ENCODE measurements at places on chromosomes 6 and 20.

- DNase-seq, result no peak
Observed at GRCh38 chr6:42026540-42026939, 23.8 kb upstream of the TAF8 start.

DNA sequence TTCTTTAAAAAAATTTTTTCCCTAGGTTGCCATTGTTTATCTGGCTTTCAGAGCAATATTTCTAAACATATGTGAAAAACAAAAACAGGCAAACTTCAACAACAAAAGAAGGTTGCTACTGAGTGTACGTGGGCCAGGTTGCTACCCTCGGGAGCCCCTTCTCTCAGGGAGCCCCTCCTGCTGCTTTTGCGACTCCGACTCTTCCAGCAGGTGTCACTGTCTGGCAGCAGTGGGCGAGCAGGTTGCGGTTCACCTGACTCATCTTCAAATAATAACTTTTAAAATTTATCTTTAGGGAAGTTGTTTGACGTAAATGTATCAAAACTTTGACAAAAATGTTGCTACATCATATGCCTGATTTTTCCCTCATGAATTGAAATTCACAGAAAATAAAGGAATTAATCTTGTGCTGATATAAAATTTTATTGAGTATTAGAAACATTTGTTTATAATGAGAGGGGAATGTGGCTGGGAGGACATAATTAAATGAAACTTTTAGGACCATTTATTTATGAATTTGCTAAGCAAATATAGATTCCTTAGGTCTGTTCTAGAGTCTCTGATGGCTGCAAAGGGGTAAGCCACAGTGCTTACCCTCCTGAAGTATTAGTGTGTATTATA, 138.8 kb downstream of the HIVEP1 start:
- no peak for DNase-seq

- DNase-seq, result no peak
Observed at GRCh38 chr20:17845701-17846475, 122.7 kb downstream of the SNX5 start.

GRCh38 chr6:21999012-21999528, 297.8 kb downstream of the PRL start:
- no peak for DNase-seq

DNA sequence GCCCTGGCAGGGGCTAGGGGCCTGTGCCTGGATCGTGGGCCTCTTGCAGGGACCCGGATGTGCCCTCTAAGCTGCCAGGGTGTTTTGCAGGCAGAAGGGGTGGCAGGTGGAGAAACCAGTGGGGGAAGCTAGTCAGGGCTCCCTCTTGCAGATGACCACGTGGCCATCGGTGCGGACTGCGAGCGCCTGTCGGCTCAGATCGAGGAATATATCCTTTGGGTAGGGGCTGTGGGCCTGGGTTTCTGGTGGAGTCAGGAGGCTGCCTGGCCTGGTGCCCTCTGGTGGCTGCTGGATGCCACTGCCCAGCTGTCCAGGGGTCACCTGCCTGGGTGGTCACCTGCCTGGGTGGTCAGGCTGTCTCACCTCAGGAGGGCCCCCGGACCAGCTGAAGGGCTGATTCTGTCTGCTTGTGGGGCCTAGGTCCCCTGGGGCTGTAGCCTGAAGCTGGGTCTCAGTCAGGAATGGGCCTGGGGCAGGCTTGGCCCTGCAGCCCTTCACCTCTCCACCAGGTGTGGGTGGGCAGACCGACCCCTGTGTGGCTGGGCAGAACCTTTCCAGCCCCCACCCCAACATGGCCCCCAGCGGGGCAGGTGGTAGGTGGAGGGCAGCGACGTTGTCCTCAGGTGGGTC, 6.7 kb downstream of the TCEA2 start:
- no peak for DNase-seq

DNA sequence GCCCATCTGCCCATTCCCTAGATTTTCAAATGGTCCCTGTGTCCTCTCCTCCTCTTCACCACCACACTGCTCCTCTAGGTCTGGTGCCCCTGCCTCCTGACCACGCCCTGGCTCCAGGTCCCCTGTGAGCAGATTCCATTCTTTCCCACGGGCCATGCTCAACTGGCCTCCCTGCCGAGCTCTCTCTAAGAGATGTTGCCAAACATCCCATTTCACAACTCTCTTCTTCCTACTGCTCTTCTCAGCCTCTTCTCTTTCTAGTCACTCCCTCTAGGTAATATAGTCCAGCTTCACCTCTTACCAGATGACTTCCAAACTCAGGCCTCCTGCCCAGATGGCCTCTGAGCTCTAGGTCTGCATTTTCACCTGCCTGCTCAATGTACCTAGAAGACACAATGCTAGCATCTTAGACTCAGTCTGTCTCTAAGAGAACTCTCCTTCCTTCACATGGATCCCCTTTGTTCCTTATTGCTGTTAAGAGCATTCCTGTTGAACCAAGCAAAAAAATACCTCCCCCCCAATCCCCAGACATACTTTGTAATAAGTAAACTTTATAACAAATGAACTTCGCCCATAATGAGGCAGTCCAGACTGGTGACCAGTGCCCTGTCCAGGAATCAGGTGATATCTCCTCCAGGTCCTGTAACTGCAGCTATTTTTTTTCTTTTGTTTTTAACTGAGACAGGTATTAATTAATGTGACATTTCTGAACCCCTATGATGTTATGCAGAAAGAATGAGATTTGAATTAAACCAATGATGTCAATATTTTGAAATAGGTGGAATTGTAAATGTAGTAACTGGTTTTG, 79.0 kb downstream of the LYRM4 start:
- no peak for DNase-seq

DNA sequence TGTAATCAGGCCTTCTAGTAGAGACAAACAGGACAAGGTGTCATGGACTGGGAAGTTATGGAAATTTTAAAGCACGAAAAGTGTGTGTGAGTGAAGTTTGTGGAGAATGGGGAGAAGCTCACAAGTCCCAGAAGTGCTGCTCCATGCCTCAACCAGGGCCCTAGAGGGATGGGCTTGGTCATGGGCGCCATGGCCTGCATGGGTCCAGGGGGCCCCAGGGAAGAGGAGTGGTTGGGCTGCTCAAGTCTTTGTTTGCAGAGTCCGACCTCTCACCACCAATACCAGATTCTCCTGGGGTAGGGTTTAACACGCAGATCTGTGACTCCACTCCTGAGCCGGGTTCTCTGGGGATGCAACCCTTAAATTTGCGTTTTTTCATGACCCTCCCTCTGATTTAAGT, 88.4 kb downstream of the FAM120B start:
- DNase-seq, result no peak

- no peak for DNase-seq
Observed at GRCh38 chr6:30893001-30893591, 8.8 kb downstream of the DDR1 start.

DNA sequence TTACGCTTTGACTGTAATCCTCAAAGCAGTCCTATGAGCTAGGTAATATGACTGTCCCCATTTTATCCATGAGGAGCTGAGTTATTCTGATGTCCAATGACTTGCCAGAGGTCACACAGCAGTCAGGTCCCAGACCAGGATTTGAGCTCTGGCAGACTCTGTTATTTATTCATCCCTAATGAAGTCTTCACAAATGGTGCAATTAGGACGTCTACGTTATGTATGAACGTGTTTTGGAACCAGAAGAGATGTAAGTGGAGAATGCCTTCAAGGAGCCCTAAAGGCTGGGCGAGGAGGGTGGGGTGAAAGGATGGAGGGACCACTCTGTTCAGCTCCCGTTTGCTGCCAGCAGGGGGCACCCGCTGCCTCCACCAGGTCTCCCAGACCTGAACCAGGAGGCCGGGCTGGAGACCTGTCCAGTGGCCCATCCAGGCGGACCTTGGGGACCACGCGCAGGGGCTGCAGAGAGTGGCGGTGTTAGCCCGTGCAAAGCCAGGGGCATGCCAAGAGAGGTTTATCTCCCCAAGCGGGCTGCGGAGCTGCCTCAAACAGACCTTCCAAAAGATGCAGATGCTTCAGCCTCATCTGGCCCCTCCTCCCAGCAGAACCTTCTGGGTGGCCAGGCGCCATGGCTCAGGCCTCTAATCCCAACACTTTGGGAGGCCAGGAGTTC, 15.2 kb upstream of the ZNF335 start:
- DNase-seq, result no peak

- no peak for DNase-seq
Observed at GRCh38 chr20:3080939-3081388, 3.6 kb downstream of the AVP start.

- no peak for DNase-seq
Observed at GRCh38 chr20:20229595-20229994, 138.3 kb upstream of the INSM1 start.

GRCh38 chr6:116447496-116448011, 13.6 kb upstream of the CALHM6 start:
- DNase-seq, result peak; percentile 60

DNA sequence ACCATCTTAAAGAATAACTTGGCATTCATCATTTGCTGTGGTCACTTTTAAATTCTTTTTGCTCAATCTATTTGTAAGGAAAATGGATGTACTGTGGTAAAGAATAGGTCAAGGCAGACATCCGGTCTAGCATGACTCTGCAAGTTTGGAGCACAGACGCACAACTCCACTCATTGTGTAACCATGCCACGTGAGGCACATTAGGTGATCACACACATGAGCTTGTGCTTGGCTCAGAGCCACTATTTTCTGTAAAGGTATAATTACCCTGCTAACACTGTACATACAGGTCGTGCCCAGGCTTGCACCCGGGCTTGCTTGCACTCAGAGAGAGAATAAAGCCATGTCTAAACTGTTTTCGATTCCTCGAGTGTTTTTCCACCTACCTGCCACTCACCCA, 1289.1 kb upstream of the ADGRB3 start:
- DNase-seq, result no peak

GRCh38 chr6:107819964-107820337, 4.2 kb downstream of the SCML4 start:
- no peak for DNase-seq

DNA sequence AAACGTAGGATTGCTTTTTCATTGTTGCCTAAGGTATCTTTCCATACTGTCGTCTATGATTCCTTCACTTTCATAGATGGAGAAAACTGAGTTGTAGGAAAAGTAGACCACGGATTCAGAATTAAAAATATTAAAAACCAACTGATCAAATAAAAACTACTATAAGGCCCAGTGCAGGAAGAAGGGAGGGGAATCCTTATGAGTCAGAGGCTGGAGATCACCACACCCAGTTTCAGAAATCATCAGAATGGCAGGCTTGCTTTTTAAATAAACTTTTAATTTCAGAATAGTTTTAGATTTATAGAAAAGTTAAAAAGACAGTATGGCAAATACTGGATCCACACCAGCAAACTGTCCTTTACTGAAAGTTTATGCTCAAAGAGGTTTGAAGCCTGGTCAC, 32.0 kb upstream of the POPDC3 start:
- no peak for DNase-seq

DNA sequence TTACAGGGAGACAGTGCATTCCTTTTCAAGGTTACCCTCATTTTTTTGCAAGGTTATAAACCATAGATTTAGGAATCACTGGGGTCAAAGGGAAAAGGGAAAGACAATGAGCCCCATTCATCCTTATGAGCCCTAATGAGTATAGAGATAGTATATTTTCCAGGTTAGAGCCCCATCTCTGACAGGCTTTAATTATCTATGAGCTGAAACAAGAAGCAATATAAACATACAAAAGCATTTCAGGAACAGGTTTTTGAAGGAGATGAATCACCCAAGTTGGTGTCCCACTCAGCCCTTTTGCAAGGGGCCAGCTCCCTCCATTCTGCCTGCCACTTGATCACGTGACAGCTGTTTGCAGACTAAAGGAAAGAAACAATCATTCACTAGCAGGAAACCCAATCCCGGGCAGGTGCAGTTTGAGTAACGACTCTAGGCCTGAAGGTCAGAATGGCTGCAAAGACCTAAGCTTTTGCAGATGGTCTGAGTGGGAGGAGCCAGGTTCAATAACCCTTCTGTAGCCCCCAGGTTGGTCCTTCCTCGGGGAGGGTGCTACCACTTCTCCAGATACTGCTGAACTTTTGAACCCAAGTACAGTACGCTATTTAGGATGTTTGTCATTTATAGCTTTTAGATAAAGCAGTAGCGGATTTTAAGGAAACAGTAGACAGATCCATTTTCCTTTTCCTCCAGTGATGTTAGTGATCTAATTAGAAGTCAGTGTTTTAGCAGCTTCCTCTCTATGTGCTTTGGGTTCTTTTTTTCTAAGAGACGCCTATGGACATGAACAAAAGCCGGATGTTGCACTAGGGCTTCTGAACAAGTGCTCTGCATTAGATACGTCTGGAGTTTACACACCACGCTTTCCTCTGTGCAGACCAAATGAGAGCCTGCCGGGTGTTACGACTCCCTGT, 253.2 kb downstream of the SOX4 start:
- DNase-seq, result no peak

- DNase-seq, result peak; percentile 22
Observed at GRCh38 chr6:16243055-16243454, 4.7 kb downstream of the GMPR start.

- no peak for DNase-seq
Observed at GRCh38 chr6:138194287-138194686, 24.0 kb downstream of the PBOV1 start.

- no peak for DNase-seq
Observed at GRCh38 chr20:59455402-59456341, 148.7 kb upstream of the PHACTR3 start.

DNA sequence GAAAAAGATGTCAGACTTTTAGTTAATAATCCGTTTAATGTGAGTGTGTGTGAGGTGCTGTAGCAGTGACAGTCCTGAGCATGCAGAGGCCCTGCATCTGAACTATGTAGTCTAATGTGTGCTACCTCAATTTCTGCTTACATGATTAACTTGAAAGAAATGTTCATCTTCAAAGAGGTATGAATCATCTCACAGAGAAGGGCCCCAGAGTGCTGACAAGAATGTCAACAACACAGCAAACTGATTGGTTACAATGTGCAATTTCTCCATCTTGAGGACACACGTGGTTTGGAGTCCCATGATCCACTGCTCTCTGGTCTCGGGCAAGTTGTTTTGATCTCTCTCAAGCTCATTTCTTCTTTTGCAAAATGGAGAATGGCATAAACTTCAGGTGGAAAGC, 61.7 kb upstream of the EMILIN3 start:
- peak; percentile 31 for DNase-seq

GRCh38 chr6:63882208-63882607, 246.6 kb downstream of the PHF3 start:
- DNase-seq, result no peak

DNA sequence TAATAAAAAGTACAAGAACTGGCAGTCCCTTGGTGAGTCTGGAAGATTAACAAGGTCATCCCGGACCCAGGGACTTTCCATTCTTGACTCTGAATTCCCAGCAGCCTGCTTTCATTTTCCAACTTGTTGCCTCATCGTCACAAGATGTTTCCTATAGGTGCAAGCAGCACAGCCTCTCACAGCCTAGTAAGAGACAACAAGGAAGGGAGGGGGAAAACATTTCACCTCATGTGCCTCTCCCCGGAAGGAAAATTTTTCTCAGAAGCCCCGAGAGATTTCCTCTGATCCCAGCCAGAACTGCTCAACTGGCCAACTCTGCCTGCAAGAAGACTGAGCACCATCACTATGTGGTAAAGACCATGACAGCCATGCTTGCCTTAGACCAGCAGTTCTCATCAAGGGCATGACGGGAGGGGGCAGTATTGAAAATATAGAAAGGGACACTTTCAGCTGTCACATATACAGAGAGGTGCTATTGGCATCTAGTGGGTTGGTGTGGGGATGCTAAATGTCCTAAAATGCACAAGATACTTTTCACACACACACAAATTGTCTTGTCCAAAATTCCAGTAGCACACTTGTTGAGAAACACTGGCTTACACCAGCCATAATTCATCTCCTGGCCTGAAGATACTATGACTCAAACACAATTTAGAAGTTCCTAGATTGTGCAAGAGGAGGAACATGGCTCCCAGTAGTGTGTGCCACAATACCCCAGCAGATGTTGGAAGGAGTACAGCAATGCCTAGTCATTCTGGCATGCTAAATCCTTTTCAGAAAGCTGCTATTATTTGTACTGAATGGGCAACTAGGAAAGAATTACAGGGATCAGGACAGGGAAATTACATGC, 10.8 kb upstream of the WTAP start:
- no peak for DNase-seq

GRCh38 chr20:34562641-34563040, 4.1 kb downstream of the MAP1LC3A start:
- DNase-seq, result no peak

All from HS-27A (cell line).